ENCODE measurements at places on chromosomes 12 and 14.

GRCh38 chr14:39212034-39212433, 21.7 kb upstream of the MIA2 start:
- no peak for DNase-seq

DNA sequence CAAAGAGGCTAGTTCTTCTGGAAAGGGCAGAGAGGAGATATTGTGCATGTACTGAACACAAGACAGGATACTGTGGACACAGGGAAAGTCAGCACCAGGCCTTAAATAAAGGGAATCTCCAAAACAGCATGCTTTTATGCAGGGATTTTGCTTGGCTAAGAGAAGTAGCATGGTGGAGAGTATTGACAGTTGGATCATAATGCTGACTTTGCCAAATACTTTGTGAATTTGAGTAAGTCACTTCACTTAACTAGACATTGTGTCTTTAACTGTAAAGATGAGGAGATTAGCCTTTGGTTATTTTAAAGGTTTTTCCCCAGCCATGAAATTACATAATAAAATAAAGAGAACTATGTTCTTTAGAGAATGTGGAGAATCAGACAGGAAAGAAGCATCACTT, 24.5 kb downstream of the GALNT8 start:
- no peak for DNase-seq

GRCh38 chr14:89425931-89426330, 8.9 kb upstream of the FOXN3 start:
- no peak for DNase-seq

DNA sequence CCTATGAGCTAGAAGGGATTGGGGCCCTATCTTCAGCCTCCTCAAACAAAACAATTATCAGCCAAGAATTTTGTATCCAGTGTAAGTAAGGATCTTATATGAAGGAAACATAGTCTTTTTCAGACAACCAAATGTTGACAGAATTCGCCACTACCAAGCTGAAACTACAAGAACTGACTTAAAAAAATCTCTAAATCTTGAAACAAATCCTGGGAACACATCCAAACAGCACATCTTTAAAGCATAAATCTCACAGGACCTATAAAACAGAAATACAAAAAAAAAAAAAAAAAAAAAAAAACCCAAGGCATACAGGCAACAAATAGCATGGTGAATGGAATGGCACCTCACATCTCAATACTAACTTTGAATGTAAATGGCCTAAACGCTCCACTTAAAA, 41.3 kb upstream of the LMNTD1 start:
- no peak for DNase-seq

DNA sequence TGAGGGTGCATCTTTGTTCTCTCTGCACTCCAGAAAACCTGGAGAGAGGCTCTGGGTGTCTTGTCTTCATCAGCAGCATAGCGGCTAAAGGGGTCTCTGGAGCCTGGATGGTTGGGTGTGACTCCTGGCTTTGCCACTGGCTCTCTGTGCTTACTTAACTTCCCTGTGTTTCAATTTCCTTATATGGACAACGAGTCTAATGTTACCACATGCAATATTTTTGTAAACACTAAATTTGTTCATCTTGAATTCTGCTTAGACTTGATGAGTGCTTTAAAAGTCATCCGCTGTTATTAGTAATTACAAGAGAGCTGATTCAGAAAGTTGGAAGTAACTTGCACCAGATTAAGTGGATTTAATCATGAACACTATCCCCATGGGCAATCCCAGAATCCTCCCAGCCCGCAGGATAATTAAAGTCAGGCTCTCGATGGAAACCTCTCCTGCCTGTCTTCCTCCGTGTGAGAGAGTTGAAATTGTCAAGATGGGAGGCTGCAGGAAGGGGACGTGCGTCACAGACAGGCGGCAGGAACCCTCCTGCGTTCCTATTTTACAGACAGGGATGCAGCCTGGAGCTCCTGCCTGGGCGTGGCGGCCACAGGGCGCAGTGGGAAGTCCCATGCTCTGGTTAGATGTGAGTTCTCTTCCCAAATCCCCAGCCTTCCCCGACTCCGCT, 201.2 kb downstream of the TTC8 start:
- DNase-seq, result no peak

GRCh38 chr14:49483268-49483667, 102.9 kb downstream of the RPS29 start:
- DNase-seq, result no peak

GRCh38 chr14:51211149-51211548, 28.9 kb upstream of the TMX1 start:
- DNase-seq, result peak; percentile 64

DNA sequence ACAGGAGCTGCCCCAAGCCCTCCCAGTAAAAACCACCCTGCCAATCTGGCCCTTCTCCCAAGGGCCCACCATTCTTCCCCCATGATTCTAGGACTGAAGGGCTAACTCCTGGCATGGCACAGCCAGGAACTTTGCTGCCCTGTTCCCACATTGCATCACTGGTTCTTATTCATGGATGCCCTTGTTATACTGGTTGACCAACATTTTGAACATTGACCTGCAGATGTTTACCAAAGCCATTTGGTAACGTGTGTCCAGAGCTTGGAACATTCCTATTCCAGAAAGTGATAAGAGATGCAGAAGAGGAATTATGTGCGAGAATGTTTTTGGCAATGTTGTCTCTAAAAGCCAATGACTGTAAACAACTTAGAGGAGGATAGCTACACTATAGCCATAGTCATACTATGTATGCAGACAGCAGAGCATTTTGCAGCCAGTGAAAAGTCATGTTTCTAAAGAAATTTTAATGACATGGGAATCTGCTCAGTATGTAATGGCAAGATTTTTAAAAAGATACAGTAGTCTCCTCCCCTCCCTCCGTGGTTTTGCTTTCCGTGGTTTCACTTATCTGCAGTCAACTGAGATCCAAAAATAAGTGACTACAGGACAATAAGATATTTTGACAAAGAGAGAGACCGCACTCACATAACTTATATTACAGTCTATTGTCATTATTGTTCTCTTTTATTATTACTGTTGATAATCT, 108.8 kb downstream of the DAAM1 start:
- no peak for DNase-seq

DNA sequence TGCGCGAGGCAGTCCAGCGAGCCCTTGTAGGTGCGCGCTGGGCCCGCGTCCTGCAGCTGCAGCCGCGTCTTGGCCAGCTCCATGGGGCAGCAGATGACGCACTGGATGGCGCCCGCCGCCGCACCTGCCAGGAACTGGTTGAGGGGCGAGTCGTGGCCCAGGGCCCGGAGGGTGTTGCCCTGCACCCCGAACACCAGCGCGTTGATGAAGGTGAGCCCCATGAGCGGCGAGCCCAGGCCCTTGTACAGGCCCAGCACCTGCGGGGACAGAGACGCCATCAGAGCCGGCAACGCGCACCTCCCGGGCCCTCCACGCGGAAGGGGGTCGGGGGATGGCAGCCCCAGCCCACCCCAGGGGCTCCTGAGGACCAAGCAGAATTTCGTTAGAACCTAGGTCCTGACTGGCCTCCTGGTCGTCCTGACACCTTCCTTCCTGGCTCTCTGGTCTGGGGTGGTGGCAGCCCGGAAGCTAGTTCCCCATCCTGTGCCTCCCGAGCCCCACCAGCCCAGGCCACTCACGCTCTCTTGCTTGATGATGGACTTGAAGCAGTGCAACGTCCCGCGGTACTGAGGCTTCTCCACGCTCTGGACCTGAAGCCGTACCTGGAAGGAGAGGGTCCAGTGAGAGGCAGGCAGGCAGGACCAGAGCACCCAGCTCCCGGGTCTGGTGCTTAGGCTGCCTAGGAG, 13.3 kb downstream of the SLC25A29 start:
- DNase-seq, result no peak

All from NCI-H774 (cell line).